Karpas-422 (cell line): ENCODE measurements at places on chromosomes 7 and 10. TPM values are rescaled to one million over a fixed set of nuclear protein-coding genes. Genes with fewer than 3 reads are reported as not detected.

- DNase-seq: no peak
These were observed 19.1 kb upstream of the TNKS2 start for GRCh38 chr10:91779011-91779605.

GRCh38 chr7:15396210-15397158, 165.3 kb downstream of the AGMO start:
- DNase-seq: no peak

- no peak for DNase-seq
These were observed 223.3 kb upstream of the HGF start for GRCh38 chr7:81993186-81993585.

- DNase-seq: no peak
These were observed 7.1 kb upstream of the AQP1 start for GRCh38 chr7:30904561-30904960.

The LBX1 gene
- not detected in 2 replicates for total RNA-seq

The RPA3 gene
- total RNA-seq: 33.6 and 44.0 TPM in 2 replicates

The ABCB1 gene
- not detected in 2 replicates for total RNA-seq
